Lung (tissue), 17 donors: ENCODE measurements at places on chromosomes 2 and 18. TPM values are rescaled to one million over a fixed set of nuclear protein-coding genes. Genes with fewer than 3 reads are reported as not detected.

DNA sequence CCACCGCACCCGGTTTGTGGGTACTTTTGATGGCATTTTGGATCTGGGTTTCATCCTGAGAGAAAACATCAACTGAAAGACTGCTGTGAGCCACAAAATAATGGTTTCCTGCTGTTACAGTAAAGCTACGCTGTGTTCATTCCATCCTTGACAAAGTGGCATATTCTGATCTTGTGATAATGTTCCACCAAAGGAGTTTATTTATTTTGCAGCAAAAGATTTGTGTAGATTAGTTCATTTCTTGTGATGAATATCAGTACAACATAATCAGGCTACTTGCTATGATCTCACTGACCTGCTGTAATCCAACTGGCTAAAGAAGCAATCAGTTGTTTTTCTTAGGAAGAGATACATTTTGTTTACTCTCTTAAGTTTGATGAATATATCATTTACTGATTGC is 45.0 kb downstream of the EEF1B2 start:
- no peaks in the 10 kb centered on the region for H3K4me1 ChIP-seq
- no peaks in the 10 kb centered on the region for H3K27me3 ChIP-seq
- DNase-seq = no peak
- no peak overlapping the region for H3K27ac ChIP-seq
- H3K36me3 ChIP-seq = no peaks in the 10 kb centered on the region
- H3K4me3 ChIP-seq = no peak overlapping the region

GRCh38 chr18:78814766-78815165 is 164.9 kb upstream of the SALL3 start:
- no peaks in the 10 kb centered on the region for H3K4me1 ChIP-seq
- no peak overlapping the region for H3K4me3 ChIP-seq
- peaks cover 6% of the 10 kb centered on the region for H3K27me3 ChIP-seq
- no peak for DNase-seq
- H3K27ac ChIP-seq = no peak overlapping the region
- no peaks in the 10 kb centered on the region for H3K36me3 ChIP-seq

DNA sequence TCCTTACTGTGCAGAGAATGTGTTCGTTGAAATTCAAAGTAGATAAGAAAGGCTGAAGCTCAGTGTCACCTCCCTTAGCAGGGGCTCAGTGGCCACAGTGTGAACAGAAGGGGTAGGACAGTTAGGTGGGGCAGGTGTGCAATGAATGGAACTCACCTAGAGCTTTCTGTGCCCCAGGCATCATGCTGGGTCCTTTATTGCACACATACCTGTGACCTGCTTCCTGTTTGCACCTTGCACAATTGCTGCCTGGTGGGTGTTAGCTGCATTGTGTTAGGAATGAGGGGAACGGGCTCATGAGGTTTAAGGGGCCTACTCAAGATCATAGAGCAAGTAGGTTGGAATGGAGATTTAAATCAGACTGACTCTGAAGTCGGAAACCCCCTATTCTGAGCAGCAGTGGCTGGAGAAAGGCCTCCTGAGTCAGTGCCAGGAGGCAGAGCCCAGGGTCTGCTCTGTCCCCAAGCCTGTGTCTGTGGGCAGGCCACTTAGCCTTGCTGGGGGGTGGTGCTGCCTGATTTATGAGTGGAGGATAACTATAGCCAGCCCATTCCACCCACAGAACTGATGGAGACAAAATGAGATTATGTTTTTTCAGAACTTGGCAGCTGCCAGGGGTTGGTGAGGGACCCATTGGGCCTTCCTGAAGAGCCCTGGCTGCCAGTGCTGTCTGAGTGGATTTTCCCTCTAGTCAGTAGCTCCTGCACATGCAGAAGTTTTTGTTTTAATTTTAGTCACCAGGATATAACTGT is 76.2 kb downstream of the NPAS2 start:
- H3K36me3 ChIP-seq = peaks cover under 1% of the 10 kb centered on the region
- no peak overlapping the region for H3K4me3 ChIP-seq
- H3K27ac ChIP-seq = no peak overlapping the region
- no peak for DNase-seq
- H3K27me3 ChIP-seq = no peaks in the 10 kb centered on the region

RNF152 gene
- 14.8 TPM for total RNA-seq

ACMSD gene
- total RNA-seq = 0.12 TPM
